ENCODE measurements at places on chromosomes 1 and 21.

- no peak for DNase-seq
Observed at GRCh38 chr1:212698467-212699103, 1.1 kb downstream of the BATF3 start.

- DNase-seq: no peak
Observed at GRCh38 chr1:87673309-87673708, 344.6 kb downstream of the LMO4 start.

- DNase-seq: no peak
Observed at GRCh38 chr1:12456979-12457378, 161.0 kb downstream of the DHRS3 start.

DNA sequence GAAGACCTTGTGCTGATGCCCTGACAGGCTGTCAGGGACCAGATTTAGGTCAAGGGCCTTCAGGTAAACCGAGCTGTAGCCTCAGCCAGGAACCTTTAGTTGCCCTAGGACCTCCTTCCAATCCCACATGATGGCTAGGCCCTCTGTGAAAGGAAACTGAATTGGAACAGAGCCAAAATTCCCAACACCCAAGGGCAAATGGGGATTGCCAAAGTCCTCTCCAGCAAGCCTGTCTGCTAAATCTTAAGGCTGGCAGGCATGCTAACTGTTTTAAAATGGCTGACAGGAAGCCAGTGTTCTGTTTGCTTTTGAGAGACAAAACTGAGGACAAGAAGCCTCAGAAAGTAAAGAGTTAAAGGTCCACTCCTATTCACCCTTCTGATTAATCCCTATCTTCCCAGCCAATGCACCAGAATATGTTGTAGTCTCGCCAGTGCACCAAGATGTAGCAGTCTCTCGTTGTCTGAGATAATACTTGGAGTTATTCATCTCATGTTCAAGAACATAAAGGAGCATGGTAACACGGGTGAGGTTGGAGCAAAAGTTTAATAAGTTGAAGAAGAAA lies 35.1 kb downstream of the MSTO1 start:
- no peak for DNase-seq

GRCh38 chr1:101288491-101288944 lies 51.7 kb downstream of the S1PR1 start:
- DNase-seq: no peak

DNA sequence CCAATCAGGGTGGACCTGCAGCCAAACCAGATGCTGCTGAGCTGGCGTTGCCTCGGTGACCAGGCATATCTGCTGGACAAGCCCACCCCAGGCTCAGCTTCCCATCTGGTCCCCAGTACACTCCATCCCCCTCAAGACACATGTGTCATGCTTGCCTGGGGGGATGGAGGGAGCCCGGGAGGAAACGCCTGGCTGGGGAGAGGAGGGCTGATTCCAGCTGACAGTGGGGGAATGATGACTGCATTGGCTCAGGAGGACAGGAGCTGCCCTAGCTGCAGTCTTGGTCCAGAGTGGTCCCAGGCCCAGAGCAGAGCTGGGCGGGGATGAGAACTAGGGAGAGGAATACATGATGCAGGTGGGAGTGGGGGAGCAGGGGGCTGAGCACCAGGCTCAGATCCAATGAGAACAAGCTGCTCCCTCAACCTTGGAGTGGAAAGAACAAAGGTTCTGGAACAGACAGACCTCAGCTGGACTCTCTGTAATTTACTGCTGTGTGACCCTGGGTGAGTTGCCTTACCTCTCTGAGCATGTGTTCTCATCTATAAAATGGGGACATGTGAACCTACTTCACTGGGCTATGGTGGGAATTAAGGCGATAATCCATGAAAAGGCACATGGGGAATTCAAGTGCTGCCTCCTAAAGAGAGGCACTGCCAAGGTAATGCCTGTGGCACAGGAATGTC lies 23.1 kb upstream of the ECE1 start:
- no peak for DNase-seq

- no peak for DNase-seq
Observed at GRCh38 chr21:37367703-37368540, 1.3 kb downstream of the DYRK1A start.

- DNase-seq: no peak
Observed at GRCh38 chr1:29805896-29806160, 569.5 kb downstream of the PTPRU start.

DNA sequence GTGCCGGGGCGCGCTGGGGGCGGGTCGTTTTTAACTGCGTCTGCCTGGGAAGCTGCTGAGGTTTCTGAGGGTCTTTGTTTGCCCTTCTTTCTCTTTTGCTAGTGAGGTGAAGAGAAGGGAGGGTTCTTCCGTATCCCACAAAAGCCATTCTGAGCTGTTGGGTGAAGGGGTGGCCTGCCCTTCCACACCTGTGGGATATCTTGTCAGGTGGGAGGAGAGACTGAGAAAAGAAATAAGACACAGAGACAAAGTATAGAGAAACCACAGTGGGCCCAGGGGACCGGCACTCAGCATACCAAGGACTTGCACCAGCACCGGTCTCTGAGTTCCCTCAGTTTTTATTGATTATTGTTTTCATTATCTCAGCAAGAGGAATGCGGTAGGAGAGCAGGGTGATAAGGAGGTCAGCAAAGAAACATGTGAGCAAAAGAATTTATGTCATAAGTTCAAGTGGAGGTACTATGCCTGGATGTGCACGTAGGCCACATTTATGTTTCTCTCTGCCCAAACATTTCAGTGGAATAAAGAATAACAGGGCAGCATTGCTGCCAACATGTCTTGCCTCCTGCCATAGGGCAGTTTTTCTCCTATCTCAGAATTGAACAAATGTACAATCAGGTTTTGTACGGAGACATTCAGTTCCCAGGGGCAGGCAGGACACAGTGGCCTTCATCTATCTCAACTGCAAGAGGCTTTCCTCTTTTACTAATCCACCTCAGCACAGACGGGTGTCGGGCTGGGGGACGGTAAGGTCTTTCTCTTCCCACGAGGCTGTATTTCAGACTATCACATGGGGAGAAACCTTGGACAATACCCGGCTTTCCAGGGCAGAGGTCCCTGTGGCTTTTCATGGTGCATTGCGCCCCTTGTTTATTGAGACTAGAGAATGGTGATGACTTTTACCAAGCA lies 972 bp downstream of the PGBD2 start:
- no peak for DNase-seq

DNA sequence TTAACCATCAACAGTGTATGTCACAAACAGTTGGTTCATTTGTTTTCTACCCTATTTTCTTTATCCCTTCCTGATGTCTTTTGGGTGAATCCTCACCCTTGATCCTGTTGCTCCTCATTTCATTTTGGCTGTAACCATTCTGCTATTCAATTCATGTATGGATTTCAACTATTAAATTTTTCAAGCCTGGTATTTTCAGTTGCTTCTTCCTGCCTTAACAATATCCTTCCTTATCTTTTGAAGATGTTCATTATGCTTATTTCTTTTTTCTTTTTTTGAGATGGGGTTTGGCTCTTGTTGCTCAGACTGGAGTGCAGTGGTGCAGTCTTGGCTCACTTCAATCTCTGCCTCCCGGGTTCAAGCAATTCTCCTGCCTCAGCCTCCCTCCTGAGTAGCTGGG lies 2.8 kb upstream of the RNU5D-1 start:
- DNase-seq: no peak

- DNase-seq: no peak
Observed at GRCh38 chr1:218667781-218668516, 322.8 kb downstream of the TGFB2 start.

GRCh38 chr1:22711071-22711470 lies 432 bp downstream of the EPHB2 start:
- no peak for DNase-seq

DNA sequence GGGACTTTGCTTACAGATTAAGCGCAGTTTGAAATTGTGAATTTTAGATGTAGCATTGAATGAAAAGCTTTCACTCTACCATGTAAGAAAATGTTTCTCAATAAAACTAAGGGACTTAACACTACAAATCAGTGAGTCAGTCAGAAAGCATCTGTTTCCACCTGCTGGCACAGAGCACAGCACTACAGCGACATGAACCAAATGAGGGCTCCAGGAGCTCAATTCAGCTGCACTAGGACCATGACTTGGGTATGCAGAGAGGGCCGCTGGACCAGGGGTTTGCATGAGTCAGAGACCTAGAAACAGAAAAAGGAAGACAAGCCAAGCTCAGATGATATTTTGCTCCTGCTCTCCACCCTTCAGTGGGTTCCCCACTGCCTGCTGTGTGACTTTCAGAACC lies 5.2 kb downstream of the SUSD4 start:
- DNase-seq: no peak

DNA sequence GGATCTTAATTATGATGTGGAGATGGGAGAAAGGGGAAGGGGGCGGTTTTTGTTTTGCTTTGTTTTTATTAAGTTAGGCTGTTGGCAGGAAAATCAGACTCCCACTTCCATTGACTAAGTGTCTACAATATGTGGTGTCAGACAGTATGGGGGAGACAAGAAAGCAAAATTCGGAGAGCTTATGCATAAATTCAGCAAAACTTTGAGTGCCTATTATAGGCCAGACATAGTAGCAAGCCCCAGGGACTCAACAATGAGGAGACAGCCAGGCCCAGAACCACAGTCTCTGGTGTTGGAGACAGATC lies 835 bp upstream of the TSPAN2 start:
- DNase-seq: no peak

DNA sequence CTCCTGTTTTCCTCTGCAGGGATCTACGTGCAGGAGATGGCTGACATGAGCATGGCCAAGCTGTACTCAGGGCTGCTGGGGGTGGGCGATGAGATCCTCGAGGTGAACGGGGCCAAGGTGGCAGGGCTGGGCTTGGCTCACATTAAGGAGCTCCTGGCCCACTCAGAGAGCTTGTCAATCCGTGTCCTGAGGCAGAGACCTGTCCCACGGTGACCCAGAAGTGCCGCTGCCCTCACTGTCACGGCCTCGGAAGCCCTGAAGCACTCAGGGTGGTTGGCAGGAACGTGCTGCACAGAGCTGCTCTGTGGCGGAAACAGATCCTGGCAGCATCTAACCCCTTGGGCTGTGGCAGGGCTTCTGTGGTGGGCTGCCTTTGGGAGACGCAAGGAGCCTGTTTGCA lies 37.6 kb downstream of the KIAA1614 start:
- no peak for DNase-seq

DNA sequence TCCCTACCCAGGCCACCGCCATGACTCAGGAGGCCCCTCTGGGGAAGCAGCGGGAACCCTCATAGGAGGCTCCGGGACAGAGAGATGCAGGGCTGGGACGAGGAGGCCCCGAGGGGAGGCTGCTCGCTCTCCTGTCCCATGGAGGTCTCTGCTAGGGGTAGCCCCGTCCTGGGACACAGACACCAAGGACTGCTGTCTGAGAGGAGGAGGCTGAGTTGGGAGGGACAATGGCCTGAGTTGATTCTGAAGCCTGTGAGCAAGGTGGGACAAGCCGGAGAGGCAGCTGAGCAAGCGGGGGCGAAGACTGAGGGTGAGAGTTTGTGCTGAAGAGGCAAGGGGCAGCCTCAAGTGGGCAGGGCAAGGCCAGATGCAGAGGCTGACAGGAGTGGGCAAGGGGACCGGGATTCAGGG lies 17.4 kb downstream of the SLC27A3 start:
- no peak for DNase-seq

- no peak for DNase-seq
Observed at GRCh38 chr1:93416183-93416582, 31.7 kb upstream of the FNBP1L start.

DNA sequence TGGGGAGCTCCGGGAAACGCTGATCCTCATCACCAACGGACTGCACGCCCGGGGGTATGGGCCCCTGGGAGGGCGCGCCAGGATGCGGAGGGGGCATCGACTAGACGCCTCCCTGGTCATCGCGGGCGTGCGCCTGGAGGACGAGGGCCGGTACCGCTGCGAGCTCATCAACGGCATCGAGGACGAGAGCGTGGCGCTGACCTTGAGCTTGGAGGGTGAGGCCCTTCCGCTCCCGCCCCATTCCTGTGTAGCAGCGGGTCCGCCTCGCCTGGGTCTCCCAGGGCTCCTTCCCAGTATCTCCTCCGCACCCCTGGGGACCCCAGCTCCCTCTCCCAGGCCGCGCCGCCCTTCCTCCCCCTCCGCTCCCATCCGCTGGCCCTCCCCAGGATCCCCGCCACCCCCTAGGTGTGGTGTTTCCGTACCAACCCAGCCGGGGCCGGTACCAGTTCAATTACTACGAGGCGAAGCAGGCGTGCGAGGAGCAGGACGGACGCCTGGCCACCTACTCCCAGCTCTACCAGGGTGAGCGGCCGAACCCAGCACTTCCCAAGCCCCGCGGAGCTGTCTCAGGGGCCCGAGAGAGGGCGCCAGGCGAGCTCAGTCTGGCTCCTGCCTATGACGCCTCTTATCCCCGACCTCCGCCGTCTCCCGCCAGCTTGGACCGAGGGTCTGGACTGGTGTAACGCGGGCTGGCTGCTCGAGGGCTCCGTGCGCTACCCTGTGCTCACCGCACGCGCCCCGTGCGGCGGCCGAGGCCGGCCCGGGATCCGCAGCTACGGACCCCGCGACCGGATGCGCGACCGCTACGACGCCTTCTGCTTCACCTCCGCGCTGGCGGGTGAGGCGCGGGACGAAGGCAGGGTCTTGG lies 5.0 kb downstream of the HAPLN2 start:
- DNase-seq: no peak

DNA sequence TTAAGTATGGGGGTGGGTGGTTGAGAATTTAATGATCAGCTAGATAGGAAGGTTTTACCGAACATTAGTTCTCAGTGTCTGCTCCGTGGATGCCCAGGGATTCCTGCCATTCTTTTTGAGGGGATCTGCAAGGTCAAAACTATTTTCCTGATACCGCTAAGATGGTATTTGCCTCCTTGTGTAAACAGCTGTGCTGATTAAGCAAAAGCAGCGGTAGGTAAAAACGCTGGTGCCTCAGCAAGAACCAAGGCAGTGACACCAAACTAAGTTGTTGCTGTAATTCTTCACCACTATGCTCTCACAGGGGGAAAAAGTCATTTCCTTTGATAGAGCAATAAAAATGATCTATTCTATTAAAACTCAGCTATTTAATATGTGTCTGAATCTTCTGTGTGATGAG lies 229.0 kb downstream of the FMN2 start:
- no peak for DNase-seq

DNA sequence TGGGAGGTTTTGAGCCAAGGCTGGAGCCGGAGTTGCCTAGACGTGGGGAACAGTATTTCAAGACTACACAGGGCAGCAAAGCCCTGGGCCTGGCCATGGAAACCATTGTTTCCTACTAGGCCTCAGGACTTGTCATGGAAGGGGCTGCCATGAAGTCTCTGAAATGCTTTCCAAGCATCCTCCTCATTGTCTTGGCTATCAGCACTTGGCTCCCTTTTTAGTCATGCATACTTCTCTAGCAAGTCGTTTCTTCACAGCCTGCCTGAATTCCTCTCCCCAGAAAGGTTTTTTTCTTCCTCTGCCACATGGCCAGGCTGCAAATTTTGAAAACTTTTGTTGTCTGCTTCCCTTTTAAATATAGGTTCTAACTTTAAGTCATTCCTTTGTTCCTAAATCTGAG lies 406.6 kb upstream of the TMPRSS15 start:
- no peak for DNase-seq

DNA sequence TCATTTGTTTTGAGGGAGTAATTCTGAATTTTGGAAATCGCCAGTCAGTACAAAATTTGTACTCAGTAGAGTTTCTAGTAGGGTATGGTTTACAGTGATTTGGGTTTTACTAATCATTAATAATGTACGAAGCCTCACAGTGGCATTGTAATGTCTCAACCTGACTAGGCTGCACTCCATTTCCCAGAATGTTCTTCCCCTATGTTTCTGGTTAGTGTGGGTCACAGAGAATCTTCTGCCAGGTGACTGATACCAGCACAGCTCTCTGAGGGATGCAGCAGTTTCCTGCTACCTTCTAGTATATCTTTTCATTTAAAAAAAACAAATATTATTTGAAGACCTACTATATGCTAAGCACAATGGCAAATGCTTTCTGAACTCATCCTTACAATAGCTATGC lies 112.9 kb downstream of the PTPN14 start:
- no peak for DNase-seq
